ENCODE measurements at places on chromosomes 4 and X.

GRCh38 chr4:121953860-121954259 lies 2.0 kb upstream of the TRPC3 start:
- no peak for DNase-seq

DNA sequence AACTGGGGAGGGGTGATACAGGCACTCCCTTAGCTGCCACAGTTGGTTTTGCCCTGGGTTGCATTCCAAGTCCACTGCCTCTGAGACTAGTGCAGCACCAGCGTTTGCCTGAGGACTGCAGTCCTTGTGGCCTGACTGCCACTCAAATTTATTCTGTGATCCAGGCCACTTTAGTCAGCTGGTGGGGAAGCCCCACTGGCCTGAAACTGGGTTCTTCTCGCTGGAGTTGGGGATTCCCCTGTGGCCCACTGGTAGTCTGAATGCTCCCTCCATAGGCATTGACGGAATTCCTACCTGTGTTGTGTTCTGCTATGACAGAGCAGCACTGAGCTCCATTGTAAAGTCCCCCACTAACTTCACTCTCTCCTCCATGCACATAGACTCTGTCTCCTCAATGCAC lies 63.8 kb downstream of the PTPN13 start:
- no peak for DNase-seq

DNA sequence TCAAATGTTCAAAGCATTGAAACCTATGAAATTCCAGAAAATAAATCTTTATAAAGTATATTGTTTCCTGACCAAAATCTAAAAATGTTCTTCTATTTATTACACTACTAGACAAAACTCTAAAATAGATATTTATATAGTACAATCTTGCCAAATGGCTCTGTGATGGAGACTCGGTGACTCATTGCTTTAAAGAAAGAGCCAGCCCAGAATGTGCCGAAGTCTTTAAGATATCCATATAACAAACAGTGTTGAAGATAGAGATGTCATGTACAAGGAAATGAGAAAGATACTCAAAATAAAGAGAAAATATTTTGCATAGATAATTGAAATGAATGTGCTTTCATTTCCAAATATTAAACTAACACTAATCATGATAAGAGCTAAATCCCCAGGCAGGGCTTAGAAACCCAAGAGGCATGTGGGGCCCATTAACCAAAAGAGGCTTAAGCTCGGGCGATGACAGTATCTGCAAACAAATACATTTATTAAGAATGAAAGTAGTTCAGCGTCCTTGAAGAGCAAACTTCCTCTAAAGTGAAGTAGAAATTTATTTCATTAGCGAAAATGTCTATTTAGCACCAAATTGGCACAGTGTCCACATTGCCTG lies 102.1 kb upstream of the FAM9B start:
- DNase-seq = no peak

GRCh38 chr4:42101446-42101975 lies 50.9 kb downstream of the BEND4 start:
- DNase-seq = no peak

DNA sequence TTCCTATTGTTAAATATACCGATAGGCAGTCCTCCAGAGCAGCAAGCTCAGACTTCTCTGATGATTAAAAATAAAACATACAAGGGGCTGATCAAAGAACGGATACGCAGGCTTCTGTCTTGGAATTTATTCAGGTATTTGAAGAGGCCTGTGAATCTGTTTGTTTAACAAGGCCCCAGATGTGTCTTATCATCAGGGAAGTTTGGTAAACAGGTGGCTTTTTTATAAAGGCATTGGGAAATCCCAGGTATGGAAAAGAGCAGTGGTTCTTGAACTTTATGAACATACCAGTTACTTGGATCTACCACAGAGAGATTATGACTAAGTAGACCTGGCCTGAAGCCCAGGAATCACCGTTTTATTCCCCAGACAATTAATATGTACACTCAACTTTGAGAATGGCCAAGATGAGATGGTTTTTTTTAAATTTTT lies 47.9 kb downstream of the SOWAHB start:
- DNase-seq = no peak

Data from stimulated activated CD8-positive, alpha-beta memory T cell treated with anti-CD3 and anti-CD28 coated beads, Interleukin-4, amount 100 ng/mL, for 4 hours (primary cell).